ENCODE measurements at places on chromosomes 16 and 17. TPM values are rescaled to one million over a fixed set of nuclear protein-coding genes. Genes with fewer than 3 reads are reported as not detected.

GRCh38 chr16:86086471-86086870 lies 187.5 kb downstream of the IRF8 start:
- DNase-seq: no peak

DNA sequence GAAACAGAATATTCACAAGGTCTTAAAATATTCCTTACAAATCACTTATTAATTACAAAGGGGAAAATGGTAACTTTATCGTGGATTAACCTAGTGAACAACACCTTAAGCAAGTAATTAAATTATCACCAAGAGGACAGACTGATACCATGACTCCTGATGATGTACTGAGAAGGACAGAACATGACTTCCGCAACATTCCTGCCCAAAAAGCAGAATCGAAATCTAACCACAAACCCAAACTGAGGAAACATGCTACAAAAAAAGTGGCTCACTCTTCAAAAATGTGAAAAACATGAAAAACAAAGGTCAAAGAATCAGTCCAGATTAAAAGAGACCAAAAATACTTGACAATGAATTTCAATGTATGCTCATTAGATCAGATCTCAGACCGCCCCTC lies 151.5 kb downstream of the AATF start:
- no peak for DNase-seq

DNA sequence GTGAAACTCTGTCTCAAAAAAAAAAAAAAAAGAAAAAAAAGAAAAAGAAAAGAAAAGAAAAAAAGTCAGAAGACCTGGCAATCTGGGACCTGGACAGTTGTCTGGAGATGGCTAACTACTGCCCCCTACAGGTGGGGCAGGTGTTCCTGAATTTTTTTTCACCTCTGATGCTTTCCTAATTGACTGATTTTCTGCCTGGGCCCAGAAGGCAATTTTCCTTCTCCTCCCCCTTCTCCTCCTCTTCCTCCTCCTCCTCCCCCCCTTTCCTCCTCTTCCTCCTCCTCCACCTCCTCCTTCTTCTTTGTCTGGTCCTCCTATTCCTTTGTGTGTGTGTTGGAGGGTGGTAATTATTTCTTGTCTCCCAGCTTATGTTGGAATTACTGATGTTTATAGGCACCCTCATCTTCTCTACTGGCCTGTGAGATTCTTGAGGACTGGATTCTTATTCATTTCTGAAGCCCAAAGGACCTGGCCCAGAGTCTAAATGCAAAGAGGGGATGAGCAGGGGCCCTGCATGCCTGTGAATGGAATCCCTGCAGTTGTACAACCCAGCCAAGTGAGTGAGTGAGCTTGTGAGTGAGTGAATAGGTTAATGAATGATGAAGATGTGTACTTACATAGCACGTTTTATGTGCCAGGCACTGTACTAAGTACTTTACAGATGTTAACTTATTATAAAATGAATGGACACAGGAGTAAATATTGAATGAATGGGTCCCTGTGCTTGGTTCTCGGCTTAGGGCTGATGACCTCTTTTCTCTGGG lies 26.9 kb downstream of the IRX5 start:
- peak; percentile 43 for DNase-seq

DNA sequence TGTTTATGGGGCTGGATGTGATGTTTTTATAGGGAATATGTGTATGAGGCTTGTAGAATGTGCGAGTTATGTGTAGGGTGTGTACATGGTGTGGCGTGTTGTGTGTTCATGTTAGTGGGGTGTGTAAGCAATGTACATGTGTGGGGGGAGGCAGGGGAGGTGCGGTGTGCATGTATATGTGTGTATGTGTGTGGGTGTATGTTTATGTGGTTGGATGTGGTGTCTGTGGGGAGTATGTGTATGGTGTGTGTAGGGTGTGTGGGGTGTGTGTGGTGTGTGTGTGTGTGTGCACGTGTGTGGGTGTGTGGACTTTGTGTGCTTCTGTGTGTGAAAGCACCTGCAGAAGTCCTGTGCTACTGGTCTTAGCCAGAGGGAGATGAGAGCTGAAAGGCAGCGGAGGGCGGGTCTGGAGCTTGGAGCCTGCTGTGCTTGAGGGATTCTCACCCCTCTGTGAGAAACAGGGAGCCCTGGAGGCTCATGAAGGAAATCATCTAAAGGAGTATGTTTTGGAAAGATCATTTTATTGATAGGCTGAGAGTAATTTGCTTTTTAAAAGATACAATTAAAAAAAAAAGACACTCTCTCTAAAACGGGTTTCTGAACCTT lies 222.7 kb downstream of the HS3ST4 start:
- no peak for DNase-seq

DNA sequence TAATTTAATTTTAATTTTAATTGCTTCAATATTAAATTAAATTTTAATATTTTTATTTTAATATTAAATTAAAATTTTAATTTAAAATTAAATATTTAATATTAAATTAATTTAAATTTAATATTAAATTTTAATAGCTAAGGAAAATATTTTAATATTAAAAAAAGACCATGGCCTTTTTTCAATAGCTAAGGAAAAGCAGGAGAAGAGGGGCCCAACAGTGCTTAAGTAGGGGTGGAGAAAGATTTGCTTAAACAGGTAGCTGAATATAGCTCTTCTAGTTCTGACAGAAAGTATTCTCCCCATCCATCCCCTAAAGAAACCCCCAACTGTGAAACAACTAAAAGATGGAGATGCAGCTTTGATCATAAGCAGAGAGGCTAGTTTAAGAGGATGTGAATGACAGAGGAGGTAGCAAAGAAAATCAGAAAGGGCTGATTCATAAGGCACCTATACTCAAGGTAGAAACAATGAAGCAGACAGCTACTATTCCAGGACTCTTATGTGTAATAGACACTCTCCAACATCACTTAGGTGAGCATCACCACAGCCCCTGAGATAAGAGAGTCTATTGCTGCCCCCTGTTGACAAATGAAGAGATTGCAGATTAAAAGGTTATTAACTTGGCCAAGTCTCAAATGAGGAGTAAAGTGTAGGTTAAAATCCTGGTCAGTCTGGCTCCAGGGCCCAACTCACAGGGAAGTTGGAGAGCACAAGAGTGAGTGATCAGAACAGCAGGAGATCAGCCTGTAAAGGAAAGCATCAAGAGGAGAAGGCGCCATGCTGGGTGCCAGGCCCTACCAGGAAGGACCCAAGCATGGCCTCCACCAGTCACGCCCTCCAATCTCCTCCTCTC lies 7.8 kb upstream of the RNASEK start:
- DNase-seq: peak; percentile 36

- DNase-seq: no peak
Measured at GRCh38 chr16:80664786-80665185, 124.0 kb downstream of the DYNLRB2 start.

GRCh38 chr16:82713778-82714177 lies 87.0 kb downstream of the CDH13 start:
- DNase-seq: no peak

DNA sequence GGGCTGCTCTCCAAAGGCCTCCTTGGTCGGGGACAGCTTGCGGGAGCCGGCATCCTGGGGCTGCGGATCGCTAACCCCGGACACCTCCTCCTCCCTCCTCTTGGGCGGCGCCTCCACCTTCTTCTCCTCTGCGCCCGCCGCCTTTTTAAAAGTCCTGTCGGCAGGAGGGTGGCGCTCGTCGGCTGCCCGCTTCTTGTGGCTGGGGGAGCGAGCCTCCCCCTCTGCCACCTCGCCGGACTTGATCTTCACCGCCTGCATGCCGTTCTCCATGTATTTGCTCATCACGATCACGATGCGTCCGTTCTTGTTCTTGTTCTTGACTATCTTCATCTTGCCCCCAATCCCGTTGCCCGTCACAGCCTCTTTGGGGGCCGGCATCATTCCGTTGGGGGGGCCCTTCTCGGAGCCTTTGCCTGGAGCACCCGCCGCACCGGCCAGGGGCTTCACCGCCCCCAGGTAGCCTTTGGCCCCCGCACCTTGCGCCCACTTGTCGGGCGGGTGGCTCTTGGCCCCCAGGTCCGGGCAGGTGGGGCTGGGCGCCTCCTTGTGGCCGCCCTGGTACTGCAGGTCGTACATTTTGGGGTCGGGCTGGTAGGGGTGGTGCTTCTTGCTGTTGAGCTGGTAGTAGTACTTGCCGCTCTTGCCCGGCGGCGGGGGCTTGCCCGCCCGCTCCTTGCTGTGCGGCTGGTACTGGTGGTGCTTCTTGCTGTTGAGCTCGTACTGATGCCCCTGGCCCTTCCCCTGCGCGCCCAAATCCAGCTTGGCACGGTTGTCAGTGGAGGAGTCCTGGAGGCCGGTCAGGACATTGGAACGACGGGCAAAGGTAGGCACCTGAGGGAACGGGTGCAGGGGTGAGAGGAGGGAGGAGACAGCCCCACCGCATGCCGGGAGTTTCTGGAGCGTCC lies 4.4 kb downstream of the CBX4 start:
- DNase-seq: peak; percentile 55

- DNase-seq: no peak
Measured at GRCh38 chr17:47915776-47916398, 19.9 kb downstream of the SP2 start.

- DNase-seq: no peak
Measured at GRCh38 chr17:33602981-33603380, 309.9 kb upstream of the ASIC2 start.

DNA sequence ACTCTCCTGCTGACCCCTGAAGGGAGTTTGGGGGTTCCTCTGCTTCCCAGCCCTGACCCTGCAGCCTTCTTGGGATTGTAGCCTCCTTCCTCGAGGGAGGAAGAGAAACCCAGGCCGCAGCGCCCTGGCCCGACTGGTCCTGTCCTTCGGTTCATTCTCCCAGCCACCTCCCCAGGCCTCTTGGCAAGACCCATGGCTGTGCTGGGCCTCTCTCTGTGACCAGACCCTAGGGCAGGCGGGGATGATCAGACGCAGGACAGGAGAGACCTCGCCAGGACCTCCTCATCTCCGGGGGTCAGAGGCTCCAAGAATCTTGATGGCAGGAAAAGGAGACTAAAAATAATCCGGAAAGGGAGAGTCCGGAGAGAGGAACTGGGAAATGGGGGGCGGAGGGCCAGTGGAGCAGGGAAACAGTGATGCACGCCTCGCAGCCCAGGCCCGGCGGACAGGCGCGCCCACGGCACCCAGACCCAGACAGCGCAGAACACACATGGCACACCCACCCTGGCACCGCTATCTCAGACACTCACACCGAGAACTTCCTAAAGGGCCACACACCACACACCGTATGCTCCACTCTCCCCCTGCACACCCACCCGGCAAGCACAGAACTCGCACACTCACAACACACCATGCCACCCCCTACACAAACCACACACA lies 1.2 kb downstream of the ARHGEF15 start:
- no peak for DNase-seq

The SLC12A3 gene
- total RNA-seq: not detected

The CRHR1 gene
- total RNA-seq: not detected
